ENCODE measurements at places on chromosomes 3 and 15.

GRCh38 chr3:35224565-35225295 is 414.6 kb upstream of the ARPP21 start:
- DNase-seq: no peak

GRCh38 chr3:124976383-124976782 is 41.8 kb upstream of the MUC13 start:
- no peak for DNase-seq

DNA sequence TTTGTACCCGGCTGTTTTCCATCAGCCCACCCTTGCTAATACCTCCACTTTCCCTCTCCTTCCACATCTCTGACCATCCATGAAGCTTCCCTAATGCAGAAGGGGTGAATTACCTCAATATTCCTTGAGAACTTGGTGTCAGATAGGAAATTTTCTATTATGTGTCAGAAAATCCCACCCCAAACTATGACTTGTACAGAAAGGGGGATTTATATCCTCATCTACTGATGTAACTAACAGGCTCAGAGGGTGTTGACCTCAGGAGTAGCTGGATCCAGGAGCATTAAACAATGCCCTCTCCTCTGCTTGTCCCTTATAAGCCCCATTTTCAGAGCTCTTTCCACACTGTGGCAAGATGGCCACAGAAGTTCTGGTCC is 242.8 kb upstream of the TLE3 start:
- no peak for DNase-seq

GRCh38 chr3:171219258-171219657 is 192.7 kb upstream of the SLC2A2 start:
- DNase-seq: no peak

DNA sequence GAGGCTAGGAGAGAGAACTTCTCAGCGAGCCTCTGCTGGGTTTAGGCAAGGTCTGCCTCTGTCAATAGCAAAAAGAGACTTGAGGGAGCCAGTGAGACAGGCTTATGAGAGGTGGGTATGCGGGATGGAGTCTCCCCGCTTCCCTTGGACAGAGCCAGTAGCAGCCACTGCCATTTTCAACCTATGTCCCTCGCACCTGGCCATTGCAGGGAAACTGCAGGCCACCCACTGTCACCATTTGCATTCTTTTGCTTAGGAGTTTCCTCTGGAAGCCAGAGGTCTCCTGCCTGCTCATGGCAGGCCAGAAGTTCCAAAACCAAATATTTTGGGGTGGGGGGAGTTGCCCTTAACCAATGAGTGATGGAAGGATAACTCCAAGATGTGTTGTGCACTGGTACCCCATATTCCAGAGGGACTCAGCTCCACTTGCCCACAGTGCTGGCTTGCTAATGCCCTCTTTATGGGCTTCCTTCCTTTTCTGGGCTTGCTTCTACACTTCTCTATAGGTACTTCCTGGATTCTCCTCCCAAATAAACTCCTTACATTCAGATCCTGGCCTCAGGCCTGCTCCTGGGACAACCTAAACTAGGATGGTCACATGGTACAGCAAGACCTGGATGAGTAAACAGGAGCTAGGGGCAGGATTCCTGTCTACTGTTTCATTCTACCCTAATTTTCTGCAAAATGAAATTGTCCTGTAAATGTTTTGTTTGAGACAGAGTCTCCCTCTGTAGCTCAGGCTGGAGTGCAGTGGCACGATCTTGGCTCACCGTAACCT is 108.9 kb upstream of the PROK2 start:
- DNase-seq: no peak

GRCh38 chr15:56185980-56186379 is 57.7 kb downstream of the RFX7 start:
- DNase-seq: no peak

GRCh38 chr3:124492824-124493223 is 237.4 kb upstream of the UMPS start:
- DNase-seq: no peak

DNA sequence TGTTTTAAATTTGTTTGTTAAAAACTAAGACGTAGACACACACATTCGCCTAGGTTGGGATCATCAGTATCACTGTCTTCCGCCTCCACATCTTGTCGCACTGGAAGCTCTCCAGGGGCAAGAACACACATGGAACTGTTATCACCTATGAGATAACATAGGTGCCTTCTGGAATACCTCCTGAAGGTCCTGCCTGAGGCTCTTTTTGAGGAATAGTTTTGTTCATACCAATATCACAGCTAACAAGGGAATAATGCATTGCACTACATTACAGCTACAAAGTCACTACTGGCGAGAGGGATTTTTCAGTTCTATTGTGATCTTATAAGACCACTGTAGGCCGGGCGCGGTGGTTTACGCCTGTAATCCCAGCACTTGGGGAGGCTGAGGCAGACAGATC is 29.9 kb downstream of the ZWILCH start:
- no peak for DNase-seq

All from inflammatory macrophage (primary cell).